T-cell (primary cell): ENCODE measurements at places on chromosomes 2 and 18. TPM values are rescaled to one million over a fixed set of nuclear protein-coding genes. Genes with fewer than 3 reads are reported as not detected.

DNA sequence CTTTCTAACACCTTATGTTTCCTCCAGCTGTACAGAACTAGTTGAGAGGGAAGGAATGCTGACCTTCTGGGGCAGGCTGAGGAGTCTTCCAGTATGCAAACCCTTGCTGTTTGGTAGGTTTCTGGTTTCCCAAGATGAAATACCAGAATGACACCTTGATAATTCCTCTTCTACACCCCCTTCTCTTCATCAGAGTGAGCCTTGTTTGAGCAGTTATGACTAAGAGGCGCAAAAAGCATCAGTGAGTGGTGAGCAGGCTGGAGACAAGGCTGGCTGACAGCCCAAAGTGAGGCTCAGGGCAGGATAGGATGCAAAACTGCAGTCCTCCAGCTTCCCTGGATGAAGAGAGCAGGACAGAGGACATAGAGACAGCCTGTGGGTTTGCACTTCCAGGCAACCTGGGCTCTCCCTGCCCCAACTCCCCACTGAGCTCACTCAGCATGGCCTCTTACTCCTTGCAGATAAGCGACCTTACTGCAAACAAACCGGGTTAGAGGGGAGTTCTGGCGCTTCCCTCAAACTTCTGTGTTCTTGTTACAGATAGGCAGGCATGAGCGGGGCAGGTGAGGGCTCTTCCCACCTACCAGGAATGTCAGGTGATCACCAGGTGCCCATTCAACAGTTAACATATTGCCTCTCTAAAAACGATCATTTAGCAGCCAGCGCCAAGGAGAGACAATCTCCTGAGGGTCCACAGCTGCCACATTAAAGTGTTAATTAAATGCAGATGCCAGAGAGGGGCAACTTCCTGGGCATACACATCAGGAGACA is 5.4 kb downstream of the MPPE1 start:
- H3K27ac ChIP-seq = no peak overlapping the region
- no peak overlapping the region for H3K4me3 ChIP-seq
- no peaks in the 10 kb centered on the region for H3K27me3 ChIP-seq
- peaks cover 3% of the 10 kb centered on the region for H3K36me3 ChIP-seq

Gene LRATD1
- total RNA-seq = not detected

Gene TMEM178A
- not detected for total RNA-seq

Gene EFR3B
- not detected for total RNA-seq

Gene CDK5R2
- total RNA-seq = not detected

Gene NT5C1B
- total RNA-seq = not detected

- no peak overlapping the region for H3K4me3 ChIP-seq
- no peaks in the 10 kb centered on the region for H3K27me3 ChIP-seq
- H3K4me1 ChIP-seq = no peaks in the 10 kb centered on the region
- H3K27ac ChIP-seq = no peak overlapping the region
- DNase-seq = no peak
These were observed 164.3 kb upstream of the PIK3C3 start for GRCh38 chr18:41790687-41791086.

GRCh38 chr2:102603904-102604303 is 15.4 kb upstream of the SLC9A2 start:
- H3K27ac ChIP-seq = no peak overlapping the region
- no peak for DNase-seq
- H3K36me3 ChIP-seq = no peaks in the 10 kb centered on the region
- H3K4me3 ChIP-seq = no peak overlapping the region
- H3K27me3 ChIP-seq = no peaks in the 10 kb centered on the region
- no peaks in the 10 kb centered on the region for H3K4me1 ChIP-seq

Gene NOSTRIN
- total RNA-seq = 0.82 TPM

DNA sequence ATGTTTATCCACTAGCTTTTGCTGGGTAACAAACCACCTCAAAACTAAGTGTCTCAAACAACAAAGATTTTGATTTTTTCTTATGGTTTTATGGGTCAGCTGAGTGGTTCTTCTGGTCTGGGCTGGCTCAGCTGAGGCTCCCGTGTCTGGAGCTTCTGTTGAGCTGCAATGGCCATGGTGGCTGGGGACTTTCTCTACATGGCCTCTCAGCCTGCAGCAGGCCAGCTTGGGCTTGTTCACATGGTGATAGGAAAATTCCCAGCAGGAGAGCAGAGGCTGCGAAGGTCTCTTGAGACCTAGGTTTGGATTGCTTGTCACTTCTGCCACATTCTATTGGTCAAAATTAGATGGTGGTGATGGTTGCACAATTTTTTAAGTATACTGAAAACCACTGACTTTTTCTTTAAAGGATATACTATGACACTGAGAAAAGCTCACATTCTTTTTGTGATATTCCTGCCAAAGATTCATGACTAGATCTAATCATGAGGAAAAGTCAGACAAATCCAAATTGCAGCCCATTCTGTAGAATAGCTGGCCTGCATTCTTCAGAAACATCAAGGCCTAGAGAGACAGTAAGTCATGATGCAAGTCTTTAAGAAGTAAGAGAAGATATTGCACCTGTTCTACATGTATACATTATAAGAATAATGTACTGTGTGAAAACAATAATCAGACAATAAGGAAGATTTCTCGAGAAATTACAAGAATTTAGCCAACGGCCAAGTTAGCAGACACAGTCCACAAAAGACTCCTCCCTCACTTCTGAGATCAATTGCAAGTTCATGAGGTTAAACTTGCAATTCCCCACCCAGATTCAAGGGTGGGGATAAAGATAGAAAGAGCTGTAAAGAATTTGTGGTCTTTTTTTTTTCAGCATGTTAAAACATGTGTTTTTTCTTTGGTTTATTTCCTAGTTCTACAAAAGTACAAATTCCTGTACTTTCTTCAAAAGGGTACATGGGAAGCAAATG is 35.0 kb upstream of the IL1R2 start:
- no peaks in the 10 kb centered on the region for H3K36me3 ChIP-seq
- DNase-seq = no peak
- H3K27me3 ChIP-seq = no peaks in the 10 kb centered on the region
- H3K27ac ChIP-seq = no peak overlapping the region
- H3K4me3 ChIP-seq = no peak overlapping the region
- H3K4me1 ChIP-seq = no peaks in the 10 kb centered on the region

DNA sequence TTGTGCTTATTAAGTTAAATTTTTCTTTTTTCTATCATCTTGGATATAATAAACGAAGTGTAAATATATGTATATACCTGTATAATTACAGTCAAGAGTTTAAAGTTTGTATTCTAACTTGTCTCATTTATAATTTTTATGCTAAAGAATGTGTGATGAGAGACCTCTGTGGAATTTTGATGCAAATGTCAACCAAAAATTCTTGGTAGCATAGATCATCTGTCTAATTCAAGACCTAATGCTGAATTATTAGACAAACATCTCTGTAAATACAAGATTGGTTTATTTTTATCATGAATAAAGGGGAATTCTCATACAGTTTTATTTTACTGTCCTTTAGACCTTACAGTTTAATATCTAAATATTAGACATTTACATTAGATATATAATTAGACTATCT is 149.2 kb upstream of the VWC2L start:
- no peaks in the 10 kb centered on the region for H3K27me3 ChIP-seq
- no peak overlapping the region for H3K27ac ChIP-seq
- H3K4me1 ChIP-seq = no peaks in the 10 kb centered on the region
- H3K4me3 ChIP-seq = no peak overlapping the region

GRCh38 chr2:200446612-200447011 is 63.3 kb downstream of the KCTD18 start:
- H3K4me1 ChIP-seq = no peaks in the 10 kb centered on the region
- no peaks in the 10 kb centered on the region for H3K27me3 ChIP-seq
- H3K4me3 ChIP-seq = no peak overlapping the region
- H3K27ac ChIP-seq = no peak overlapping the region
- no peak for DNase-seq

Gene VAPA
- total RNA-seq = 116 TPM

Gene ZNG1B
- 31.3 TPM for total RNA-seq

Gene DNAJB2
- total RNA-seq = 83.0 TPM

DNA sequence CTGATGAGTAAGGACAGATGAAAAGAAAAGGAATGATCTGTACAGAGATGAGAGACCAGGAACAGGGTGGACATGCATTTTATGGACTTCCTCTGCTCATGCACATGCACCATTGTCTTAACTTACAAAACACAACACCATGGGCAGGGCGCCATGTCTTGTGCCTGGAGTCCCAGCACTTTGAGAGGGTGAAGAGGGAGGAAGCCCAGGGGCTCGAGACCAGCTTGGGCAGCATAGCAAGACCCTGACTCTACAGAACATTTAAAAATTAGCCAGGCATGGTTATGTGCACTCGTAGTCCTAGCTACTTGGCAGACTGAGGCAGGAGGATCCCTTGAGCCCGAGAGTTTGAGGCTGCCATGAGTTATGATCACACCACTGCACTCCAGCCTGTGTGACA is 86.9 kb downstream of the ZFP36L2 start:
- DNase-seq = no peak
- H3K4me1 ChIP-seq = peaks cover 55% of the 10 kb centered on the region
- H3K27me3 ChIP-seq = no peaks in the 10 kb centered on the region
- no peak overlapping the region for H3K4me3 ChIP-seq

- H3K36me3 ChIP-seq = no peaks in the 10 kb centered on the region
- no peak overlapping the region for H3K4me3 ChIP-seq
- no peak for DNase-seq
- no peaks in the 10 kb centered on the region for H3K4me1 ChIP-seq
- no peaks in the 10 kb centered on the region for H3K27me3 ChIP-seq
These were observed 12.8 kb upstream of the CCDC85A start for GRCh38 chr2:56170988-56171387.

DNA sequence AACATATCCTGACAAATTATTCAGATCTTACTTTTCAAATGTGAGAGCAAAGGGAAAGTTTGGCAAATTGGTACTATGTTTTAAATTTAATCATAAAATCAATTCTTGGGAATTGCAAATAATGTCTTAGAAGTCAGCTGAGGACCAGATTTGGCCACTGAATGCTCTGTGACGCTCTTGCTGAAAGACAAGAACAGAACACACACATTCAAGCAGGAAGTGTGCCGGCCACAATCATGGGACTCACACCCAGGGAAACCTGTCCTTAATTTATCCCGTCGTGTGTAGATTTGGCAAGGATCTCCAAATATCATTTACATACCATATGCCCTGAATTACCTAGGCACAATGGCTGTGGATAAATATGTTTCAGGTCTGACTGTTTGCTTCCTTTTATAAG is 253.1 kb downstream of the TCF4 start:
- H3K36me3 ChIP-seq = no peaks in the 10 kb centered on the region
- DNase-seq = no peak
- no peak overlapping the region for H3K4me3 ChIP-seq
- H3K27ac ChIP-seq = no peak overlapping the region

Gene CENPO
- 8.3 TPM for total RNA-seq

Gene EGR4
- total RNA-seq = 0.10 TPM

Gene TRAF3IP1
- 11.8 TPM for total RNA-seq

DNA sequence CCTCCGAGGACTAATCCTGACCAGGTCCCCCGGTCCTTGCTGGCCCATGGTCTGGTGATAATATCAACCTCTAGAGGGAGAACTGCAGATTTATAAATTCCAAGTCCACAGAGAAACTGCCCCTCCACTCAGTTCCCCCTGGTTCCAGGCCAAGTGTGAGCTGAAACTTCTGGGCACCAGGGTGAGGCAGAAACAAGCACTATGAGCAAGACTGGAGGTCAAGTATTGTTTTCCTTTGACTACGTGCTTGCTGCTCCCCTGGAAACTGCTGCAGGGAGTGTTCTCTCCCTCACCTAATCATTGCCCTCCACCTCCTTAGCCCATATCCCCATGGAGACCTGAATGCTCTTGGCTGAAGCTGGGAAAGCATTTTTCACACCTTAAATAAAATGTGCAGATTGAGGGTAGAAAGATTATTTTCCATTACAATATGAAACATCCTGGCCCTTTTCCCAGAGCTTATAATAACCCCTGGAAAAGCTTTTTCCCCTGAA is 135.2 kb downstream of the RDH14 start:
- H3K4me3 ChIP-seq = no peak overlapping the region
- H3K27me3 ChIP-seq = no peaks in the 10 kb centered on the region
- no peak overlapping the region for H3K27ac ChIP-seq

DNA sequence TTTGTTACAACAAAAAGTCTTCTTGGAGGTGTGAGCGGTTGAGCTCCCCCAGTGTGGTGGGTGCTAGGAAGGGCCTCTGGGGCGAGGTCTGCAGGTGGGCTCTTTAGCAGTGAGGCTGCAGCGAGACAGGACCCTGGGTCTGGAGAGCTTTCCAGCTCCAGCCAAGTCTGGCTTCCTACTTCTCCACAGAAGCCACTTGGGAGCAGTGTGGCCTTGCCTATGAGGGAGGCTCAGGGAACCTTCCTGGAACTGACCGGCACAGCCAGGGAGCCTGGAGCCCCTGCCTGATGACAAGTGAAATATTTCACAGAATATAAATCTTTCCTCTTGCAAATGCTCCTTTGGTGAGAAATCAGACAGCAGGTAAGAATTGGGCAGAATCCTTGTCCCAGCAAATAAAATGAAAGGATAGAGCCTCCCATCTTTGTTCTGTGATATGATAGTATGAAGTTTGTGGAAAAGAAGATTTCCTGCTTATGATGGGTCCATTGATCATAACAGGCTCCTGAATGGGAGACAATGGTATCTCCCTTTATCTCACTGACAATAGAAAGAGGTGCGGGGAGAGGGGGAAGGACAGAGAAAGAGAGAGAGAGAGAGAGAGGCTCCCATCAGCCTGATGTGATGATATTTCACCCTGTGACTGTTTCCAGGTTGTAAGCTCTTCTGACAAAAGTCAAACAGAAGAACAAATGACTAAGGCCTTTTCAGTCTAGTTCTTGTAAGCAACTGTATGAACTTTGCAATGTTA is 289.8 kb upstream of the SPRED2 start:
- no peak overlapping the region for H3K27ac ChIP-seq
- no peaks in the 10 kb centered on the region for H3K4me1 ChIP-seq
- no peak for DNase-seq
- no peaks in the 10 kb centered on the region for H3K36me3 ChIP-seq

Gene PPM1B
- 58.9 TPM for total RNA-seq

Gene C2orf66
- total RNA-seq = not detected

GRCh38 chr2:78541451-78542267 is 483.8 kb upstream of the REG3G start:
- no peaks in the 10 kb centered on the region for H3K27me3 ChIP-seq
- no peak overlapping the region for H3K27ac ChIP-seq
- H3K36me3 ChIP-seq = no peaks in the 10 kb centered on the region
- H3K4me1 ChIP-seq = no peaks in the 10 kb centered on the region
- no peak overlapping the region for H3K4me3 ChIP-seq
- DNase-seq = no peak

GRCh38 chr2:167942366-167943081 is 304.9 kb downstream of the STK39 start:
- no peak for DNase-seq
- no peaks in the 10 kb centered on the region for H3K4me1 ChIP-seq
- H3K4me3 ChIP-seq = no peak overlapping the region
- no peaks in the 10 kb centered on the region for H3K27me3 ChIP-seq
- no peak overlapping the region for H3K27ac ChIP-seq
- no peaks in the 10 kb centered on the region for H3K36me3 ChIP-seq

- H3K36me3 ChIP-seq = no peaks in the 10 kb centered on the region
- no peaks in the 10 kb centered on the region for H3K4me1 ChIP-seq
- no peak overlapping the region for H3K27ac ChIP-seq
- no peak for DNase-seq
- H3K27me3 ChIP-seq = peaks cover 14% of the 10 kb centered on the region
These were observed 61.3 kb upstream of the TXNDC2 start for GRCh38 chr18:9824474-9824832.

Gene PAX3
- total RNA-seq = not detected

GRCh38 chr2:197613509-197613987 is 61.8 kb downstream of the RFTN2 start:
- no peak overlapping the region for H3K4me3 ChIP-seq
- no peak overlapping the region for H3K27ac ChIP-seq
- no peaks in the 10 kb centered on the region for H3K4me1 ChIP-seq
- no peaks in the 10 kb centered on the region for H3K36me3 ChIP-seq
- peaks cover 5% of the 10 kb centered on the region for H3K27me3 ChIP-seq
